Choroid plexus epithelial cell (primary cell): ENCODE measurements at places on chromosomes 6 and 20.

DNA sequence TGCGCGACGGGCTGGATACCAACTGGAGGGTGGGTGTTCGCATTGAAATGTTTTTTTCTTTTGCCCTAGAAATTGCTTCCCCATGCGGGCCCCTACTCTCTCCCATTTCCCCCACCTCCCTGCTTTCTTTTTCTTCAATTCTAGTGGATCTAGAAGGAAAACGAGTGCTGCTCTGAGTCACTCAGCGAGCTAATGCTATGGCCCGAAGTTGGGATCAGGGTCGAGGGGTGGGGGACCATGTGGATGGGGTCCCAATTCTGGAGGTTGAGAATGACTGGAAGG is 71.5 kb downstream of the SOX4 start:
- DNase-seq = no peak

DNA sequence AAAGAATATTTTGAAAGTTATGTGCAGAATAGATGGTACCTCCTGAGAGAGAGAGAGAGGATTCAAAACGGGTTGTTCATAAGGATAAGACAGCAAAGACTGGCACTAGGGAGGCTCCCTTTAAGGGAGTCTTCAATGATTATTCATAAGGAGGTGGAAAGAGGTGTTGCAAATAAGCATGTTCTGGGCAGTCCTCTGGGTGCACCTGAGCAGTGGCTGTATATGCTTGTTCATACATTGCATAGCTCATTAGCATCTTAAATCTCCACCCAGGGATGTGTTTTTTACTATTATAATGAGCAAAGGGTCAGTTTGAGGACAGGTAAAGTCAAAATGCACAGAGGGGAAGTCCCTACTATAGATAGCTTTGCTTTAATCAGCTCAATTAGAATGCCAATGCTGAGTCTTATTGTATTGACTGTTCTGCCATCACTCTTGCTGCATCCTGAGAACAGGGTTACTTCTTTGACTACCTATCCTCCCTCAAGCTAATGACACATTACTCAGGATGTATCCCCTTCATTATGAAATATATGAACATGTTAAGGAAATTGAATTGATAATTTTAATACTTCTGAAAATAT is 10.0 kb upstream of the SIRPG start:
- no peak for DNase-seq

DNA sequence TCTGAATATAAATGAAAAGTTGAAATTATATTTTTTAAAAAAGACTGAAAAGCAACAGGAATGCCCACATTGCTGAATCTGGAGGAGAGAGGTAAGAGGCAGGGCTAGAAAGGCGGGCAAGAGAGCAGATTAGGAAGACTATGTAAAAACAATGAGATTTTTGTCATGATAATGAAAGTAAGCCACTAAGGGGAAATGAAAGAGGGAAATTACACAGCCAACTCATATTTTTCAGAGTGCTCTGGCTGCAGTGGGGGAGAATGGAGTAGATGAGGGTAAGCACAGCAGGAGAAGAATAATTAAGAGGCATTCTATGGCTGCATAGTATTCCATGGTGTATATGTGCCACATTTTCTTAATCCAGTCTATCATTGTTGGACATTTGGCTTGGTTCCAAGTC is 281.9 kb downstream of the PKHD1 start:
- DNase-seq = no peak

- DNase-seq = no peak
Measured at GRCh38 chr6:53630533-53631226, 34.9 kb downstream of the KLHL31 start.

DNA sequence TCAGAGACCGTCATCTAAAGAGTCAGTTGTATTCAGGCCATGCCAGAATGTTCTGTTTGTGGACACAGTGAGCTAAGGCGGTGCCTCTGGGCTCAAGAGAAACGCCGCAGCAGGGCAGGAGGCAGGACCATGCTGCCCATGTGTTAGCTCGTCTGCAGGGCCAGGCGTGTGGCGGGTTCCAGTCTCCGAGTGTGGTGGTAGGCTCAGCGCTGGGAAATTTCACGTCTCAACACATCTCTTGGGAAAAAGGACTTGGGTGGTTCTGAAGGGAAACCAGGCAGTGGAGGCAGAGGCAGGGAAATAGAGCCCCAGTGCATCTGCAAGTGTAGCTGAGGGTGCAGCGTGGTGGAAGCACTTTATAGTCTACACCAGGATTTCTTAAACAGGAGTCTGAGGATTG is 56.9 kb upstream of the TAGAP start:
- no peak for DNase-seq

DNA sequence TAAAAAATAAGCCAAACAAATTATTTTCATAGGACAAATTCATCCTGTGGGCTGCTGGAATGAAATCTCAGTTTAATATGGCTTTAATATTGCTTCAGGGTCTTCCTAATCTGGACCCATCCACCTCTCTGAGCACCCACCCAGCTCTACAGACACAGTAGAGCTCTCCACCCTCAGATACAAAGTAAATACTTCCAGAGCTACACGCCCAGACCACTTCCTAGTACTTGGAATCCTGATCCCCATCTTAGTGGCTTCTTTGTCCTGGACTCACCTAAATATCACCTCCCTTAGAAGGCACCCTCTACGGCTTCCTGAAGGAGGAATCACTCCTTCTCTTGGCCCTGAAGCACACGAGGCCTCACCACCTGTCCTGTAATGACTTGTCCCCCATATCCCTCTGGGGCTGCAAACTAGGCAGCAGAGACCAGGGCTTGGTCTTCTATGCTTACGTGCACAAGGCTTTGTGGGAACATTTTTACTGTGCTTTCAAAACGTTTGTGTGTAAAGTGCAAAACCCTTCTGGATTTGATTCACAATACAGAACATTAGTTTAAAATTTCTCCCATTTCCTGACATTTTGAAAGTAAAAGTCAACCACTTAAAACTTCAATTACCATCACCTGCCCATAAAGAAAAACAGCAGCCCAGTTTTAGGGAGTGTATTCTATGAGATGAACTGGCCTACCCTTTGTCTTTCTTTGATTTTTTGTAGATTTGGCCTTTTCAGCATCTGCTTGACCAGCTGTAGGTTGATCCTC is 2.4 kb downstream of the CTCFL start:
- DNase-seq = no peak

DNA sequence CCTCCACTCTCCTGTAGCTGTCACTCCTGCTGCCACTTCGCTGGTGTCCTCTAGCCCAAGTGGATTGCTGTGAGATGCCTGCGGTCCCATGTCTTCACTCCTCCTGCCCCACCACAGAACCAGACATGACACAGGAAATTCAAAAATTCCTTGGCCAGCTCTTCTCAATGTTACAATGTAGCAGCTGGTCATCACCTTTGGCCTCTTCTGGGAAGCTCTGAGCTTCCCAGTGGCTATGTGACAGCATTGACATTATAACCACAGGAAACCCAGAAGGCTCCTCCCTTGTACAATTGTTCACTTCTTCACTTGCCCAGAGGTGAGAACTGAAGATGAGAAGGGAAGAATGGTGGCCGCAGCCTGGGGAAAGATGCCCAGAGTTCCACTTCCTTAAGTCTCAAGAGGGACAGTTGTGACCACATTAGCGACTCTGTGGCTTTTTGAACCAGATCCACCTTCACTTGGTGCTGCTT is 76.1 kb upstream of the NAA20 start:
- no peak for DNase-seq

GRCh38 chr20:4809707-4810106 is 88.0 kb downstream of the PRND start:
- no peak for DNase-seq

GRCh38 chr6:12605888-12606345 is 110.7 kb upstream of the PHACTR1 start:
- peak; percentile 83 for DNase-seq

DNA sequence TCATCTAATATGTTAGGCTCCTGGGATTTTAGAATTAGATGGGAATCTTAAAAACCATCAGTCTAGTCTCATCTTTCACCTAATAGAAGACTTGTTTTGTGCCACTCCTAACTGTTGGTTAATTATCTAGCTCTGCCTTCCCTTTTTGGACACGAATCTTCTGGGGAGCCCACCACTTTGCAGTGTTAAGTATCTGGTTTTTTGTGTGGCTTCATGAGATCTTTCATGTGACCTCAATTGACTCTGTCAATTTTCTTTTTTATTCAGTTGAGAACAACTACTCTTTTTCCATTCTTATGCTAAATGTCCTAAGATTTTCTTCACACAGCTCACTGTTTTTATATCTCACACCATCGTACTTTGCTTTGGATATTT is 16.9 kb downstream of the TBPL1 start:
- no peak for DNase-seq

DNA sequence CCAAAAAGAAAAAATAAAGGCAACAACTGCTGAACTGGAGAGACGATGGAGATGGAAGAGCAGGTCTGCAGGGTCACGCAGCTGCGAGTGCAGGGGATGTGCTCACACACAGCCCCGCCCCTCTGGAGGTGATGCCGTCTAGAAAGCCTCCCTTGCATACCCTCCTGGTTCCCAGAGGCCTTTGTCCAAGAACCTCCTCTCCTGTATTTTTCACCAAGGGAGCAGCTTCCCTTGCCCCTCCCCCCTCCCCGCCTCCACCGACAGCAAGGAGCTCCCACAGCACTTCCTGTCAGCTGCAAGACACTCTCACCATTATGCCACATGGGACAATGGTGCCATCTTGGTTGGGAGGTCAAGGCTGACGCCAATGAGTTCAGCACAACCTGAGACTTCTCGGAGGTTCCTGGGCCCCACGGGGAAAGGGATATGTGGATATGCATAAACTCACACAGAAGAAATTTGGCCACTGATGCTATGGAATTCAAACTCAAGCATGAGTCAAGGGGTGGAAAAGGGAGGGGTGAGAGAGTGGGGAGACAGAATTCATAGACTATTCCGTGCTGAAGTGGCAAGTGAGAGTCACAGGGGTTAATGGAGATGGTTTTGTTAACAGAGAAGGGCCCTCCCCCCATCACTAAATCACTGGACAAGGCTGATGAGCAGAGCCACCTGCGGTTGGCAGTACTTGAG is 132.9 kb downstream of the SCML4 start:
- peak; percentile 88 for DNase-seq

- no peak for DNase-seq
Measured at GRCh38 chr6:30754631-30755030, 10.3 kb upstream of the IER3 start.

DNA sequence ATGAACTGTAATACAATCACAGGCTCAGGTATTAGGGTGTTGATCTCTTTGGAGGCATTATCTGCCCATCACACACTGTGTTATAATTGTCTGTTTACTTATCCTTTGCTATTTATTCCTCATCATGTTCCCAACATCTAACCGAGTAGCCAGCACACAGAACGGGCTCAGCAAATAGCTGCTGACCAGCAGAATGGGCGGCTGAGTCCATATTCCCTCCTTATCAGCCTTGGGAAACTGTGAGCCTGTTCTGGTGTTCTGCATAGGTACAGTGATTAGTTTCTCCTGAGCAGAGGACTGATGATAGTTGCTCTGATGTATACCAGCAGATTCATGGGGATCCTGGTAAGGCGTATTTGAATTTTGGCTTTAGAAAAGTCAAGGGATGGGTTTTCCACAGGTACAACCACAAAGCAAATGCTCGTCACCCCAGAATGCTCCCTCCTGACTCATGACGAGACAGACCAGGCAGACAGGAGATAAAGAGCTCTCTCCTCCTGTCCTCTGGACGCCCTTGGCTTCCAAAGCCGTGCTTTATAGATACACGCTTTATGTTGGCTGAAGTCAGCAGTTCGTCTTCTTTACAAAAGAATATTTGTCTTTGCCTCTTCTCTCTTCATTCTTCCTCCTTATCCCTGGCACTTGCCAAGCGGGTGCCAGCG is 166.7 kb downstream of the TTLL2 start:
- DNase-seq = no peak

DNA sequence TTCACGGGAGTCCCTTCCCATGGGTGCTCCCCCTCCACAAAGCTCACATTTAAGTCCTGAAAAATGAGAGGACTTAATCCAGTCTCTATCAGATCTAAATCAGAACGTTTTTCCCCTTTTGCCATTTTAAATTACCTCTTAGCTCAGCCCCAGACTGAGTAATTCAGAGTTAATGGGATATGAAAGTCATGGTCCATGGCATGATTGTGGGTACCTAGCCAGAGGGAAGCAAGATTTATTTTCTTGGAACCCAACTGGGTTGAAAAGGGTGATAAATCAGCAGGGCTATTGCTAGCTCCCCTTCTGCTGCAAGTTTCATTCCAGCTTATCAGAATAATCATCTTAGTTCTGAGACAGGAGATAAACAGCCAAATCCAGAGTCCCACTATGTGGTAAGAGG is 320.2 kb upstream of the CHD6 start:
- DNase-seq = no peak

DNA sequence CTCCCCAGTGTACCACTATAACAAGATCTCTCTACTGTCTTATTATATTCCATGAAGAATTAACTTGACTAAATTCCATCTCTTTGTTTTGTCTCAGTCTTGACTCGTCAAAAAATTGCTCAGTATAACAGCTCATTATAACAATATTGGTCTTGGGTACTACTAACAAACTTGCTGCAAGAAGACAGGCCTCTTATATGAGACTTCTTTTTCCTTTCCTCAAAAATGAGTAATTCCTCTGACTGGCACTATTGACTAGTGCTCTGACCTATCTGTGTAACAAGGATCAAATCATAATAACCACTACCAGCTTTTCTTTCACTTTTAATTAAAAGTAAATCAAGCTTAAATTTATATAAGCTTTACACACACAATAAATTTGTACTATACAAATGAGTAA is 91.3 kb upstream of the THEMIS start:
- DNase-seq = no peak

DNA sequence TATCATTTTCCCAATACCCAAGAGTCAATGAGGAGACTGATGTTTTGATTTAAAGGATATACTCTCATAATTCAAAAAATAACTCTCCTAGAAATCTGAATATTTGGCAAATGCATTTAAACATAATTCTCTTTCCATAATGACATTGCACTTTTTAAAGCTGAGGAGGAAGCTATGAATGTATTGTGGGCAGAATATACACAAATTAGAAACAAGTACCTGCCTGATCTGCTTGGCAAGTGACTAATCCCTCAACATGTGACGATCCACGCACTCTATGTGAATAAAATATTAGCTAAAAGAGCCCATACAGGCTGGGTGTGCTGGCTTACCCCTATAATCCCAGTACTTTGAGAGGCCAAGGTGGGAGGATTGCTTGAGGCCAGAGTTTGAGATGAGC is 88.3 kb upstream of the CCDC28A start:
- no peak for DNase-seq

- DNase-seq = peak; percentile 35
Measured at GRCh38 chr20:16898433-16898832, 150.3 kb downstream of the OTOR start.

- no peak for DNase-seq
Measured at GRCh38 chr20:13140201-13140600, 80.9 kb upstream of the ISM1 start.

DNA sequence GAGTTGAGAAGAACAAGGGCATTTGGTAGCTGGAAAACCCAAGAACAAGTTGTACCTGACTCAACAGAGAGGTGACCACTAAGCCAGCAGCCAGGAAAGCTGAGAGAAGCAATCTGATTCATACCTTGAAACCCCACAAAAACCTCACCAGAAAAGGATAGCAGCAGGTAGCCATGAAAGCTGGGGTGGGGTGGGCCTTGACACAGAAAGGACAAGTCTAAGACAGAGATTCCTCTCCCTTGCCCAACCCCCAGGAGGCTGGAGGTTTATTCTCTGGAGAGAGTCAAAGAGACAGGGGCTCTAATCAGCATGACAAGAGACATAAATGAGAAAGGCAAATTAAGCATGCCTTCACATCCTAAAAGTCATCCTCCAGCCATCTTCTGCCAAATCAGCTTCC is 151.7 kb upstream of the DST start:
- DNase-seq = no peak
